ENCODE measurements at places on chromosomes 7 and 10.

- no peak for DNase-seq
Measured at GRCh38 chr7:128734890-128735289, 4.3 kb upstream of the CALU start.

GRCh38 chr10:113993489-113993991, 50.1 kb upstream of the ADRB1 start:
- DNase-seq, result no peak

- no peak for DNase-seq
Measured at GRCh38 chr7:13949939-13950338, 39.5 kb downstream of the ETV1 start.

GRCh38 chr7:101586078-101586905, 42.8 kb downstream of the MYL10 start:
- no peak for DNase-seq

GRCh38 chr10:3867454-3868270, 82.7 kb upstream of the KLF6 start:
- DNase-seq, result no peak

- no peak for DNase-seq
Measured at GRCh38 chr10:32060347-32060746, 4.1 kb upstream of the KIF5B start.

- DNase-seq, result no peak
Measured at GRCh38 chr10:94129393-94130130, 135.8 kb downstream of the PLCE1 start.

- no peak for DNase-seq
Measured at GRCh38 chr10:132943791-132944404, 1.5 kb upstream of the CFAP46 start.

DNA sequence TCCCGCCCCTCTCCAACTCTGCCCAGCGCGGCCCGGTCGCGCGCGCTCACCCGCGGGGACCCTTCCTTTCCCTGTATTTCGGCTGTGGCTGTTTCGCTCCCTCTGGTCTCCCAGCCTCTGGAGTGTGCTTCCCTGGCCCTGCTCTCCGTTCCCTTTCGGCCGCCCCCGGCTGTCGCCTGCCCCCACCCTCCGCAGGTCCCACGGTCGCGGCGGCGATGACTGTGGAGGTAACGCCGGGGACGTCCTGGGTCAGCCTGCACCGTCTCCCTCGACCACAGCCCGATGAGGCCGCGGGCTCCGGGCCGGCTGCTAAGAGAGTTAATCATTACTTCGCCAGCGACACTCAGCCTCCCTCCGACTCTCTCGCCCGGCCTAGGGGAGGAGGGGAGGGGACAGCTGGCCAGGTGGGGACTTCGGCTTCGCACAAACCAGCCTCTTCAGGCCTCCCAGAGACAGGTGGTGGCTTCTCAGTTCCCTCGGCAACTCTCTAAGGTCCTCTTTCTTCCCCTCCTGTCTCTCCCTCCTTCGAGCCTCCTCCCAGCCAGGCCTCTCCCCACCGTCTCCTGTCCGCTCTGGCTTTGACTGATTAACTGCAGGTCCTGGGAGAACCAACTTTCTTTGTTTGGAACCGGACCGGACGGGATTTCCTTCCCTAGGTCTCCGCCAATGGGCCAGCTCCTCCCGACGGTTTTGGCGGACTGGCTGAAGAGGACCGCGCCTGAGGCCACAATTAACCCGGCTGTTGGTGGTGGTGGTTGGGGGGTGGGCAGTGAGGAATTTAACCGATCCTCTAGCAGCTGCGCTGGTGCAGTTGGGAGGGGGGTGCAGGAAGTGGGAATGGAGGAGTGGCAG, 5.6 kb upstream of the PAX2 start:
- DNase-seq, result no peak

- no peak for DNase-seq
Measured at GRCh38 chr7:130595986-130596385, 72.6 kb downstream of the COPG2 start.

- no peak for DNase-seq
Measured at GRCh38 chr7:110944966-110945644, 145.8 kb upstream of the LRRN3 start.

DNA sequence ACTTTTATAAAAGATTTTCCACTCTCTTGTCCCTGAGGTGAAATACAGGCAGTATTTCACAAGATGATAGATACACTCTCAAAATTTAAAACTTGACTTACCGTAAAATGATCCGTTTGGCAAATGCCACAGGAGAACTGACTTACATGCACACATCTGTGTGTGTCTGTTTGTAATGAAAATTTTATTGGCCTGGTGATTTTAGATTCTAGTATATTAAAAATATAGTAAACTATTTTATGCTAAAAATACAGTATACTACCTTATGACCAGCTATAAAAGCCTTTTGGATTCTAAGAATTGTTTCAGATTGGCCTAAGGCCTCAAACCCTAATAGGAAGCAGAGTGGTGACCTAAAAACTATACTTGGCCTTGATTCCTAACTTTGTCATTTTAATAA, 362.7 kb downstream of the IPMK start:
- DNase-seq, result no peak

DNA sequence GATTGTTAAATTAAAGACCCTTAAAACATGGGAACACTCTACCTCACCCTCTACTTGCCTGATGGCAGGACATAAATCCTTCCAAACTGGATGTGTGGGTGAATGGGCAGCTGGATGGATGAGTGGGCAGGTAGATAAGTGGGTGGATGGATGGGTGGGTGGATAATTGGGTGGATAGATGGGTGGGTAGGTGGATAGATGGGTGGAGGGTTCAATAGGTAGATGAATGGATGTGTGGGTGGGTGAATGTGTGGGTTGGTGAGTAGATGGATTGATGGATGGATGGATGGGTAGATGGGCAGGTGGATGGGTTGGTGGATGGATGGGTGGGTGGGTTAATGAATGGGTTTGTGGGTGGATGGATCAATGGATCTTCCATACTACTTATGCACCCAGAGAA, 18.9 kb upstream of the FFAR4 start:
- DNase-seq, result no peak

GRCh38 chr10:98264378-98265065, 3.5 kb downstream of the LOXL4 start:
- no peak for DNase-seq

- no peak for DNase-seq
Measured at GRCh38 chr10:34522546-34522945, 292.6 kb downstream of the PARD3 start.

GRCh38 chr7:5755704-5756504, 25.6 kb downstream of the RNF216 start:
- no peak for DNase-seq

GRCh38 chr7:17021205-17021604, 139.4 kb upstream of the AGR3 start:
- DNase-seq, result no peak

GRCh38 chr7:36153571-36154097, 580 bp downstream of the EEPD1 start:
- no peak for DNase-seq

DNA sequence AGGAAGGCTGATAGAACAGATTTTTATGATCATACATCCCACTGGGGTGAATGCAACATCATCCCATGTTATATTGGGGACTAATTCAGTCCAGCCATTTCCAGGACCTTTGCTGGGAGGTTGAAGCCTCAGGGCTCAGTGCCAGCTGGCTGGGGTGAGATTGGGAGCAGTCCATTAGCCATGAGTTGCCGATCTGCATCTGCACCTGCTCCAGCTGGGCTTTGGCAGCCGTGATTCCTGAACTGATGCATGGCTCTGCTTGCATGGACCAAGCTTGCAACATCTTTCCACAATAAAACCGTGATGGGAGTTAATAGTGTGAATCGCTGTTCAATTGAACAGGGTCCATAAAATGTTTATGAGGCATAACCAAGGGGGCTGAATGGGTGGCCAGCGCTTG, 346.9 kb downstream of the TYW1 start:
- no peak for DNase-seq

- no peak for DNase-seq
Measured at GRCh38 chr7:19377611-19378344, 232.6 kb upstream of the FERD3L start.

- no peak for DNase-seq
Measured at GRCh38 chr7:66682350-66683093, 53.8 kb downstream of the KCTD7 start.

GRCh38 chr7:44145479-44145968, 4.4 kb upstream of the MYL7 start:
- peak; percentile 27 for DNase-seq

- DNase-seq, result no peak
Measured at GRCh38 chr10:28445516-28445915, 87.4 kb upstream of the WAC start.

DNA sequence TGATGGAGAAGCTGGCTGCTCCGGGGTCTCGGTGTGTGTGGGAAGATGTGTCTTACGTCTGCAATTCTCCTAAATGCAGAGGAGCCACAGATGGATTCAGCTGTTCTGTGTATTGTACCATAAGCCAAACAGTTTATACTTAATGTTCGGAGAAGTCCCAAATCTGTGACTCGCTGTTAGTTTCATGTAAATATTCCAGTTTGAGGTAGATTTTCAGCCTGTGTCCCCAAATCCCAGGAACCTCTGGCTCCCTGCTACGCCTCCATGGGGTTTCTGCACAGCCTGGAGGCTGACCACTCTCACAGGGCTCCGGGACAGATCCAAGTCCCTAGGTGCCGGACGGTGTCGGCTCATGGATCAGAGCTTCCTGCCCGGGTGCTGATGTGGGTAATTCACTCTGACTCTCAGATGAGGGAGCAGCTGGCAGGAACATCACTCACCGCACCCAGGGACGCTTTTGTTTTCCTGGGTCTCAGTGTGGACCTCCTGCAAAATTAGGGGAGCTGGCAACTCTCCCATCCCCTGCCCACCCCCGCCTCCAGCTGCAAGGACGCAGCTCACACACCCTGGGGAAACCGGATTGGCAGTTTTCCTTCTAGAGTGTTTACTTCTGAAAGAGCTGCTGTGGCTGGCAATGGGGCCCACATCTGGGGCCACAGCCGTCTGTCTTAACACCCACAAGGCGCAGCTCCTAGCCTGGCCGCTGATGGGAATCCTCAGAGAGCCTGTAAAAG, 421.1 kb upstream of the FOXK1 start:
- no peak for DNase-seq

GRCh38 chr10:66204838-66205237, 721.0 kb upstream of the LRRTM3 start:
- no peak for DNase-seq

DNA sequence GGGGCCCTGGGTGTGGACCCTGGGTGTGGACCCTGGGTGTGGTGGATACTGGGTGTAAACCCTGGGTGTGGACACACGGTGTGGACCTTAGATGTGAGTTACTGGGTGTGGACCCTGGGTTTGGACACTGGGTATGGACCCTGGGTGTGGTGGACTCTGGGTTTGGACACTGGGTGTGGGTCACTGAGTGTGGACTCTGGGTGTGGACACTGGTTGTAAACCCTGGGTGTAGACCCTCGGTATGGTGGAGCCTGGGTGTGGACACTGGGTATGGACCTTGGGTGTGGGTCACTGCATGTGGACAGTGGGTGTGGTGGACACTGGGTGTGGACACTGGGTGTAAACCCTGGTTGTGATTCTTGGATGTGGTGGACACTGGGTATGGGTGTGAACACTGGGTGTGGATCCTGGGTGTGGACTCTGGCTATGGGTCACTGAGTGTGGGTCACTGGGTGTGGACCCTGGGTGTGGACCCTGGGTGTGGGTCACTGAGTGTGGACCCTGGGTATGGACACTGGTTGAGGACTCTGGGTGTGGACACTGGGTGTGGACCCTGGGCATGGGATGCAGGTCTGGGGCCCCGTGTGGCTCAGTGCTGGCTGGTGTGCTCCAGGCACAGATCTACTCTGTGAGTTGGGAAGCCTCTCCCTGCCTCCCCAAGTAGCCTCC, 356.2 kb downstream of the GLRX3 start:
- DNase-seq, result no peak

- DNase-seq, result no peak
Measured at GRCh38 chr7:66016131-66016461, 34.1 kb upstream of the GUSB start.

GRCh38 chr10:86500846-86501245, 20.7 kb downstream of the WAPL start:
- no peak for DNase-seq

DNA sequence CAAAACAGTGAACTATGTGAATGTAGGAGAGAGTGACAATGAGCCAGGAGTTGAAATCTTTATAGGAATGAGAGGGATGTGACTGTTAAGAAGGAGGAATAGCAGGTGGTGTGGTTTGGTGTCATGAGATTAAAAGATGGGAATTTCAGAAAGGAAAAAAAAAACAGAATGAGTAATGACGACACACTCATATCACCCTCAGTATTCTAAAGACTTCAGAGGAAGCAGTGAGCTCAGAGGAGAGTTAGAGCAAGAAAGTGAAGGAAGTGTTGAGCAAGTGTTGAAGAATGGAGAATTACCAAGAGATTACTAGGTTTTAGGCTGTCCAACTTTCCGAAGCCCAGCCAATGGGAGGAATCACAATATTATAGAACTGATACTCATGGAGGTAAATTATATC, 220.5 kb upstream of the HGF start:
- no peak for DNase-seq

Data from stimulated activated CD8-positive, alpha-beta memory T cell treated with anti-CD3 and anti-CD28 coated beads, Interleukin-2, amount 100 ng/mL, for 48 hours (primary cell).